ENCODE measurements at places on chromosomes 3 and 15.

- DNase-seq: peak; percentile 31
These were observed 199.1 kb downstream of the CDIN1 start for GRCh38 chr15:36778531-36778930.

- DNase-seq: no peak
These were observed 8.4 kb upstream of the ISL2 start for GRCh38 chr15:76328106-76328696.

- DNase-seq: peak; percentile 55
These were observed 29.5 kb upstream of the ZNF710 start for GRCh38 chr15:89971592-89971997.

- DNase-seq: no peak
These were observed 14.8 kb upstream of the ARNT2 start for GRCh38 chr15:80389370-80389769.

DNA sequence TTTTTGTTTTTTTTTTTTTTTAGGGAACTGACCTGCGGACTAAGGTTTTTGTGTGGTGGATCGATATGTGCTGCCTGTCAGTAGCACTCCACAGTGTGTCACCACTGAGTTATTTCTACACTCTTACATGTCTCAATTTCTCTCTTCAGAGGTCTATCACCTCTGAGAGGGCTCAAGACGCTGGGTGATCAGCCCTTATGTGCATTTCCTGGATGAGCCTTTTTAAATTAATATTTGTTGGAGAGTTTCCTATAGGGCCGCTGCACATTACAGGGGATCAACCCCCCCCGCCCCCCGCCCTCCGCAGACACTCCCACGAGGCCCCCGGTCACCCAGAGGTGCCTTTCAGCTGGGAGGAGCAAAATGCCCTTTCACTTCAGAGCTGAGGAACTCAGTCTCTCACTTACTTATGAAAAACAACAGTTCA lies 34.5 kb upstream of the AP4E1 start:
- DNase-seq: no peak

- no peak for DNase-seq
These were observed 49.7 kb downstream of the GATM start for GRCh38 chr15:45328663-45329062.

- DNase-seq: peak; percentile 28
These were observed 21.0 kb upstream of the CA12 start for GRCh38 chr15:63402498-63403253.

GRCh38 chr3:63295806-63296205 lies 17.7 kb downstream of the SYNPR start:
- no peak for DNase-seq

GRCh38 chr3:112115161-112115739 lies 17.8 kb downstream of the GCSAM start:
- DNase-seq: no peak

- DNase-seq: no peak
These were observed 17.1 kb downstream of the RBP1 start for GRCh38 chr3:139522421-139522820.

- DNase-seq: no peak
These were observed 6.6 kb upstream of the SH3BP5 start for GRCh38 chr3:15339001-15339400.

- no peak for DNase-seq
These were observed 27.6 kb downstream of the PLXNB1 start for GRCh38 chr3:48402281-48402732.

DNA sequence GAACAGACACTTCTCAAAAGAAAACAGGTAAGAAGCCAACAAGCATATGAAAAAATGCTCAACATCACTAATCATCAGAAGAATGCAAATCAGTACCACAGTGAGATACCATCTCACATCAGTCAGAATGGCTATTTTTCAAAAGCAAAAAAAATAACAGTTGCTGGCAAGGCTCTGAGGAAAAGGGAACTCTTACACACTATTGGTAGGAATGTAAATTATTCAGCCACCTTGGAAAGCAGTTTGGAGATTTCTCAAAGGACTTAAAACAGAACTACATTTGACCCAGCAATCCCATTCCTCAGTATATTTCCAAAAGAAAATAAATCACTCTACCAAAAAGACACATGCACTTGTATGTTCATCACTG lies 95.6 kb downstream of the APBA2 start:
- DNase-seq: no peak

GRCh38 chr3:65864357-65864904 lies 174.3 kb downstream of the MAGI1 start:
- no peak for DNase-seq

GRCh38 chr3:170360916-170361315 lies 3.4 kb downstream of the SKIL start:
- DNase-seq: no peak

GRCh38 chr3:192578729-192579128 lies 148.6 kb downstream of the FGF12 start:
- DNase-seq: no peak

DNA sequence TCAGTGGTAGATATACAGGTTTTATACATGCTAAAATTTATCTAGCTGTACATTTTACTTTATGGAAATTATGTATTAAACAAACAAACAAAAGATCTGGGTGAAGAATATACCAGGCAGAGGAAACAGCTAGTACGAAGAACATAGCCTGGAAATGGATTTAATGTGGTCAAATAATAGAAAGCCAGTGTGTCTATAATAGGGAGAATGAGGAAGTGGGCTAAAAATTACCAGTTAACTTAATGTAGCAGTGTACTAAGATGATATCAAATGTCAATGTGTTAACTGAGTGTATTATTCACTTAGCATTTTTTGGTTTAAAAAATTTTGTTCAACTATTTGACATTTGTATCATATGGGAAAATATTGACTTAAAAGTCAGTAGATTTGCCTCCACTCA lies 22.8 kb upstream of the SLC15A2 start:
- DNase-seq: no peak

- DNase-seq: no peak
These were observed 92.4 kb downstream of the COL6A6 start for GRCh38 chr3:130609166-130609979.

Measured in NCI-H2081 (cell line).